ENCODE measurements at places on chromosomes 3 and 15. TPM values are rescaled to one million over a fixed set of nuclear protein-coding genes. Genes with fewer than 3 reads are reported as not detected.
A peak's percentile ranks its signal among the peaks of the same experiment; 100 is the strongest.

GRCh38 chr3:124768812-124769211 lies 38.6 kb downstream of the UMPS start:
- no peak overlapping the region for H3K4me3 ChIP-seq
- DNase-seq = no peak
- no peaks in the 10 kb centered on the region for H3K36me3 ChIP-seq
- H3K27ac ChIP-seq = no peak overlapping the region
- no peaks in the 10 kb centered on the region for H3K27me3 ChIP-seq
- no peaks in the 10 kb centered on the region for H3K4me1 ChIP-seq

Gene POTEB2
- not detected for total RNA-seq

- no peaks in the 10 kb centered on the region for H3K4me1 ChIP-seq
- no peaks in the 10 kb centered on the region for H3K27me3 ChIP-seq
- peaks cover 21% of the 10 kb centered on the region for H3K36me3 ChIP-seq
- H3K27ac ChIP-seq = no peak overlapping the region
- H3K4me3 ChIP-seq = no peak overlapping the region
These were observed 9.4 kb upstream of the SACM1L start for GRCh38 chr3:45679805-45680204.

- no peaks in the 10 kb centered on the region for H3K4me1 ChIP-seq
- DNase-seq = no peak
- no peaks in the 10 kb centered on the region for H3K36me3 ChIP-seq
- no peaks in the 10 kb centered on the region for H3K27me3 ChIP-seq
- no peak overlapping the region for H3K4me3 ChIP-seq
- H3K27ac ChIP-seq = no peak overlapping the region
These were observed 396.8 kb downstream of the IGSF11 start for GRCh38 chr3:118637846-118638245.

DNA sequence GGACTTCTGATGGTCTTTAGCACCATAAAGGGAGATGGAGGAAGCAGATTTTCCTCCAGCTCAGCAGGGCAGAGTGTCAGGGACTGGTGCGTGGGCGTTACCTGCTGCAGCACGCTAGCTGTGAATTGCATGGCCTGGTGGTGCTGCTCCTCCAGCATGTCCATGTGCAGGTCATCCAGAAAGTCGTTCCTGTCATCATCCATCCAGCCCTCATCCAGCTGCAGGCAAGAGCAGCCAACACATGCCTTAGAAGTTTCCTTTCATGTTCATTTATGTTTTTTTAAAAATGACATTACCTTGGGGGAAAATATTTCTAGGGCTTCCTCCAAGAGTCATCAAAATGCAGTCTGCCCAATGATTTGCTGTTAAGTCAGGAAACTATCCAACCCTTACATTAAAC lies 239.2 kb downstream of the PDZRN3 start:
- no peak overlapping the region for H3K4me3 ChIP-seq
- H3K27me3 ChIP-seq = no peaks in the 10 kb centered on the region
- no peak overlapping the region for H3K27ac ChIP-seq
- no peaks in the 10 kb centered on the region for H3K4me1 ChIP-seq
- no peak for DNase-seq
- H3K36me3 ChIP-seq = no peaks in the 10 kb centered on the region

GRCh38 chr15:76309601-76310330 lies 1.5 kb downstream of the ETFA start:
- no peak overlapping the region for H3K4me3 ChIP-seq
- peaks cover 4% of the 10 kb centered on the region for H3K4me1 ChIP-seq
- no peaks in the 10 kb centered on the region for H3K36me3 ChIP-seq
- H3K27ac ChIP-seq = no peak overlapping the region
- DNase-seq = no peak
- H3K27me3 ChIP-seq = no peaks in the 10 kb centered on the region

Gene CCNB2
- 1.1 TPM for total RNA-seq

GRCh38 chr3:66931291-66931690 lies 66.8 kb upstream of the KBTBD8 start:
- no peak for DNase-seq
- no peaks in the 10 kb centered on the region for H3K27me3 ChIP-seq
- no peak overlapping the region for H3K4me3 ChIP-seq
- H3K27ac ChIP-seq = no peak overlapping the region

- no peaks in the 10 kb centered on the region for H3K36me3 ChIP-seq
- H3K27ac ChIP-seq = peak overlapping the region; percentile 50
- no peak for DNase-seq
- peaks cover 34% of the 10 kb centered on the region for H3K4me1 ChIP-seq
- no peaks in the 10 kb centered on the region for H3K27me3 ChIP-seq
- H3K4me3 ChIP-seq = no peak overlapping the region
These were observed 330.4 kb downstream of the FOXP1 start for GRCh38 chr3:71253169-71253568.

Gene CLDN11
- 2.3 TPM for total RNA-seq

Gene NRROS
- total RNA-seq = 1.8 TPM

GRCh38 chr3:150736903-150737832 lies 25.8 kb downstream of the SIAH2 start:
- no peak overlapping the region for H3K4me3 ChIP-seq
- DNase-seq = peak; percentile 46
- H3K27ac ChIP-seq = no peak overlapping the region

Gene PP2D1
- not detected for total RNA-seq

DNA sequence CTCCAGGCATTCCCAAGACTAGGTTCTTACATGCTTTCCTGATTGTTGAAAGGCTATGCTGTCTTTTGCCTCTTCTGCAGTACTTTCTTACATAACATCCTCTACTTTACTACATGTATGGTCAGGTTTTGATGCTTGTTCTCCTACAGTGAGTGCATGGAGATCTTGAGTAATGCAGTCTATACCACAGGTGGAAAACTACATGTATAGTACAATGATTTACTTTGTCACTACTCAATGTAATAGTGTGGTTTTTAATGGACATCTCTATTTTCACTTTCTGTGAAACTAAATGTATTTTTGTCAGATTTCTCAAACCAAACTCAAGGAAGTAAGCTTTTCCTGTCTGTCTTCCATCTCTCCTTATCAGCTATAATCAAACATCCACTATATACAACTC lies 657.0 kb downstream of the TUSC7 start:
- H3K27me3 ChIP-seq = no peaks in the 10 kb centered on the region
- H3K4me3 ChIP-seq = no peak overlapping the region
- H3K36me3 ChIP-seq = no peaks in the 10 kb centered on the region
- H3K27ac ChIP-seq = no peak overlapping the region
